Stomach (tissue), 19 donors: ENCODE measurements at places on chromosomes 12 and 14. TPM values are rescaled to one million over a fixed set of nuclear protein-coding genes. Genes with fewer than 3 reads are reported as not detected.

DNA sequence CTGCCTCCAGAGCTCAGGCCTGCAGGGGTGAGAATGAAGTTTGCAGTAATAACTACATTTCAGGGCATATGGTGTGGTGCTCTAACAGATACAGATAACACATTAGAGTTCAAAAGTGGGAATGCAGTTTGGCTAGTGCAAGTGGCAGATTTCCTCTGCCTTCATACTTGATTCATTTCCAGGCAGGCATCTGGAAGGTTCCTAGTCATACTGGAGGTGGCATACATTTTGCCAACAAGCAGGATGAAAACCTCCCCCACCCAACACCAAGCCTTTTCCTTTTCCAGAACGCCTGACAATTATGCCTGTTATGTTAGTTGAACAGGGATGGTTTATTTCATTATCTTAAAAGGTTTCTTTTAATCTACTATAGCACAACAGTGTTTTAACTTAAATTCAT is 24.3 kb downstream of the VTI1B start:
- DNase-seq, result no peak

The CRACR2A gene
- 0.15 TPM for polyA plus RNA-seq

The RPS6KL1 gene
- polyA plus RNA-seq, result 2.0 TPM

DNA sequence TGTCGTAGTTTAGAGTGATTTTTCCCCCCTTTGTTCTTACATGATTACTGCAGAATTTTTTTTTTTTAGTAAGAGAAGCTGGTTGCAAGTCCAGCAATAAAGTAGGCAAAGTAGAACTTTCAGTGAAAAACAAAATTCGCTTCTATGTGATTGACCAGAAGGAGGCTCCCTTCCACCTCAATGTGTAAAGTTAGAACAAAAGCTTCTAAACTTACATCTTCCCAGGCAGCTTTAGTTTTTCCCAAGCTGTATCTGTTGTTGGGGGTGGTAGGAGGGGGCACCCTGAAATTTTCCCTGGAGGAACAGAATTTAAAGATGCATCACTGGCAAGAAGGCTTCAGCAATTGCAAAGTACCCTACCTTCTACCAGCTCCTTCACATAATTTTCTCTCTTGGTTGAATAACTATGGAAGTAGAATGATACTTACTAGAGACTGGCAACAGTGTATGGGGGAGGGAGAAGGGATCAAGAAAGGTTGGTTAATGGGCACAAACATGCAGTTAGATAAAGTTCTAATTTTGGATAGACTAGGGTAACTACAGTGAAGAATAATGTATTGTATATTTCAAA is 87.3 kb upstream of the E2F7 start:
- peak; percentile 75 for DNase-seq

DNA sequence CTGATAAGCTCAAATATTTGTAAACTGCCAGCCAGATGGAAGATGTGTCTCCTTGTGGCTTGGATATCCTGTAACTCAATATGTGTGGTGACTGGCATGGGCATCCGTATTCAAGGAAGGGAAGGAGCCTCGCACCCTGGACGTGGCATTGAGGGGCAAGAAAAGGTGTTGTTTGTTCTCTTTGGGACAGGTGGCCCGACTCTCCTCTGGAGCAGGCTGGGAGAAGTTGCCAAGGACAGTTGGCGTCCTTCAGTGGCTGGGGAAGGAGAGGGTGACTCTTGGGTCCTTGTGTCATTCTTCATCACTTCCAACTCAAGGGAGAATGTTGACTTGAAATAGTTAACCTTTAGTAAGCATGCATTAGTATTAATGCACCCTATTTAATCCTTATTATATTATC is 39.6 kb downstream of the CACNA1C start:
- DNase-seq, result no peak

GRCh38 chr14:32319368-32320049 is 9.6 kb upstream of the AKAP6 start:
- no peak for DNase-seq

The ENTPD5 gene
- polyA plus RNA-seq, result 5.0 TPM

GRCh38 chr12:13093191-13093847 is 10.1 kb downstream of the GSG1 start:
- DNase-seq, result no peak

- DNase-seq, result no peak
These were observed 67.9 kb downstream of the PRMT8 start for GRCh38 chr12:3558854-3559253.
